Cortex of kidney (tissue), 1 donor: ENCODE measurements at places on chromosomes 4 and X.

- no peak for DNase-seq
Measured at GRCh38 chr4:164768516-164768915, 14.6 kb downstream of the SMIM31 start.

DNA sequence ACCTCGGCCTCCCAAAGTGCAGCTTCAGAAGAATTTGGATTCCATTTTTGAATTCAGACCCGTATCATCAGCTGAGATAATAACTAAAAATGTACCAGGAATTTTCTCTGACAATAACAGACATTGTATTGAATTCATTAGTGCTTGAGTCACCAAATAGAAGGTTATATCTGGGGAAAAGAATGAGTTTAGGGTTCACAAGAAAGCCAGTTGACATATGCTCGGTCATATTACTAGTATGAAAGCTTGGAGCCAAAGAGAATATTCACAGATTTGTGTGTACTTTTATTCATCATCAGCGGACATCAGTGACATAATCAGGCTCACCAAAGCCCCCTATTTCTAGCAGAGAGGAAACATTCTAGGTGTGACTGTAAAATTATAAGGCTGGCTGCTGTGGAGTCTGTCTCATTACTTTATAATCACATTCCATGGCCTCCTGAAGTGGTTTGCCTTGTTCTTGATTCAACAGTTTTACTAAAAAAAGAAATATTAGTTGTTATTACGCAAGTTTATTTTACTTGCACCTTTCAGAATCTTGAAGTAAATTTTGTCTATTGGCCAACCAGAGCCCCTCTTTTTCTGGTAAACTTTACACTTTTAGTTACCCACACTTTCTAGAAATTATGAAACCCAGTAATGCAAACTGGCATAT is 14.6 kb upstream of the DCTD start:
- DNase-seq = no peak

GRCh38 chr4:182647646-182648300 is 269.4 kb downstream of the DCTD start:
- no peak for DNase-seq

- no peak for DNase-seq
Measured at GRCh38 chrX:7131621-7132020, 15.9 kb upstream of the STS start.

GRCh38 chrX:30513284-30513683 is 64.3 kb downstream of the TASL start:
- no peak for DNase-seq

DNA sequence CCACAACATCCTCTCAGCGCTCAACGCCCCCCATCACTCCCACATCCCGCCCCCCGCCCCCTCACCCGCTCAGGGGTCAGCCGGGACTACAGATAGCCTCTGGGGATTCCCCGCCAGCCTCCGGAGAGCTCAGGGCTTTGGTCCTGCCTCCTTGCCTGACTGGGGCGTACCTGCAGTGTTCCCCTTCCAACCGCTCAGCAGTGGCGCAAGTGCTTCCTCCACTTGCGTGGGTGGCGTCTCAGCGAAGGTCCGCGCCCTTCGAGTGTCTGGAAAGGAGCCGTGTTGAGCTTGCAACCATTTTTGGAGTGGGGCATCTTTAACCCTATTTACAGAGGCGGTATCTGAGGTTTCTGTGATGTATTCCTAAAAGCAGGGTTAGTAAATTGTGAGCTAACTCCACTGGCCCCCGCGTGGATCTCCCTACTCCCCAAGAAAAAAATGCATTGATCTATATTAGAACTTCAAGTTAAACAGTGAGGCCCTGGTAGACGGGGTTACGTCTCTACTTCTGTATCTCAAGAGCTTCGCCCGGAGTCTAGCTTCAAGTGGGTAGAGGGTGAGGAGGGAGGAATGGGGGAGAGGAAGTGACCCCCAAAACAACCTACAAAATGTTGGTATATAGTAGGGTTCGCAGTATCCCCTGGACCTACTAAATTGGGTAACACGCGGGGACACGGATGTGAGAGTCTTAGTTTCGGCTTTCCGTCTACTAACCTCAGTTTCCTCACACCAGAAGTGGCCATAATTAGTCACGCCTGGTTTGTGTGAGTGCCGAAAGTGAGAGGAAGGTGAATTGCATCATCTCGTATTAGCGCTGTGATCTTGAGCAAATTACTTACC is 16.1 kb downstream of the NKX3-2 start:
- no peak for DNase-seq

- DNase-seq = no peak
Measured at GRCh38 chr4:23234716-23235115, 542.0 kb downstream of the GBA3 start.

- no peak for DNase-seq
Measured at GRCh38 chrX:29487714-29488113, 727.6 kb upstream of the MAGEB2 start.

- DNase-seq = no peak
Measured at GRCh38 chr4:3440011-3440410, 1.8 kb upstream of the HGFAC start.

- no peak for DNase-seq
Measured at GRCh38 chrX:119399772-119400101, 601 bp downstream of the SLC25A43 start.

DNA sequence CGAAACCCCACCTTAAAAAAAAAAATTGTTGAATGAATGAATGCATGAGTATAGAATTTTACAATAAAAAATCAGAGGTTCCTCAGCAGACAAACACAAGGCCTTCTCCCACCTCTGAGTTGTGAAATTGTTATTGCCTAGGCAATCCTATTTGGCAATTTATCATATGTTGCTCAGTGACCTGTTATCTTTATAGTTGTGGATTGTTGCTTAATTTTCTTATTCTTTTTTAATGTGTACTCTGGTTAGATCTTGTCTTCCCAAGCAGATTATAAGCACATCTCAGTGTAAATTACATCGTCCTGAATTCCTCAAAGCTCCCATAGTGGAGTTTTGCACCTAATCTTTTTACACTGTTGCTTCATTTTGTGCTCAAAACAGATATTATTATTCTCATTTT is 71.9 kb downstream of the RBM47 start:
- no peak for DNase-seq

GRCh38 chrX:13694983-13695382 is 6.1 kb downstream of the RAB9A start:
- DNase-seq = no peak

DNA sequence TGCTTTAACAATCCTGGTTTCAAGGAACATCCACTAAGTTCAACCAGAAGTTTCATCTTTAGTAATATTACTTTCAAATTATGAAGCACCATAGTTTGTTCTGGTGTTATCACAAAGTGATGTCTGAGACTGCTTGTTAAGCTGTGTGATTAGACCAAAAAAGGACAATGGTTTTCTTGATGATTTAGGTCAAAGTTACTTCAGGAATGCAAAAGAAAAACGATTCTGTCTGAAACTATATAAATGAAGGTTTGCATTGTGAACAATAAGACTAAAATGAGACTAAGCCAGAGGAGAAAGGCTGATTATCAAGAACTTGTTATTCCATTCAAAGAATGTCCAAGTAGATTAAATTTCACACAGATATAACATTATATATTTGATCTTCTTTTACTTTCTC is 122.4 kb upstream of the ETNPPL start:
- DNase-seq = no peak

DNA sequence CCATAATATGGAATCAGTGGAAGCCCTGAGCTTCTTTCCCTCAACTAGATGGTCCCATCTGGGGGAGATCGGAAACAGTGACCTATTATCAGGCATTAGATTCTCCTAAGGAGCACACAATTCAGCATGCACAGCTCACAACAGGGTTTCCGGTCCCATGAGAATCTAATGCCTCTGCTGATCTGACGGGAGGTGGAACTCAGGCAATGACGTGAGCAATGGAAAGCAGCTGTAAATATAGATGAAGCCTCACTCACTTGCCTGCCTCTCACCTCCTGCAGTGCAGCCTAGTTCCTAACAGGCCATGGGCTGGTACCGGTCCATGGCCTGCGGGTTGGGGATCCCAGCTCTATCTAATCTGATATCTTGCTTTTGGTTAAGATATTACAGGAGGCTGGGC is 88.9 kb downstream of the COX7B2 start:
- DNase-seq = no peak

DNA sequence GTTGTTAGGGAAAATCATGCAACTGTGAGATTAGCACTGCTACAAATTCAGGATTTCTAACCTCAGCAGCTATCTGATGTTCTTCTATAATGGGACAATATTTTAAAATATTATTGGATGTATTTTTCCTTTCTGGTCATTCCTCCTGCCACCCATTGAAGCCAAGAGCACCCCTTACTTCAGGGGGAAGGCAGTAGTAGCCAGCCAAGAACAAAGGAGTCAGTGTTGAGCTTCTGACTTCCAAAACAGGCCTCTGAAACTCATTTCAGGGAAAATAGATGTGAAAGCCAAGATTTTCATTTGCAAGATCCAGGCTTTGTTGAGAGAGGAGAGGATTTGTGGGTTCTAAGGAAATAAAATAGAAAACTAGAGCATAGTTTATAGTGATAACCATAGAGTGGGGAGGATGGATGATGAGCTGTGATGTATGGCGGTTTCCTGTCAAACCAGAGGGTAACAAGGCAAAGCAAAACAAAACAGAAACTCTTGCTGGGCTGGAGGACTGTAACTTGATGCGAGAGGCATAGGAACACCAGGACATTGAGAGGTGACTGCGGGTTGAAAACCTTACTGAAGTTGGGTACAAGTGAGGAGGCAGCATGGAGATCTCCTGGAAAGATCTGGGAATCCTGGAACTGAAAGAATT is 173.7 kb upstream of the LEF1 start:
- no peak for DNase-seq

GRCh38 chr4:99458911-99459447 is 23.8 kb upstream of the ADH7 start:
- DNase-seq = no peak

GRCh38 chr4:48047421-48047844 is 30.9 kb downstream of the NIPAL1 start:
- no peak for DNase-seq

DNA sequence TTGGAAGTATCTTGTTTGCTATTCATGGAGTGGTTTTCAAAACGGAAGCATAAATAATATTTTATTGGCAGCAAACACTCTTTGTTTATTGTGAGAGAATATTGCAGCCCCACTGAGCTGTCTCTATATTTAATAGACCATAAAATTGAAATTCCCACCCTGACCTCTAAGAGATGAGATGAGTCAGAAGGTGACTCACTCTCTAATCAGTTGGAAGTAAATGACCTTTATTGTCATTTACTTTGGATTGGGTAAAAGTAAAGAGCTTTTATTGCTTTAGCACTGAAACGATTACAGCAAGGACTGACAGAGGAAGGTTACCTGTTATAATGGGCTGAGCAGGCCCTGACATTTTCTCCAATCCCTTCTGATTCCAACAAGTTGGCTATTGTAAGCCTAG is 55.0 kb downstream of the SYTL5 start:
- DNase-seq = no peak

DNA sequence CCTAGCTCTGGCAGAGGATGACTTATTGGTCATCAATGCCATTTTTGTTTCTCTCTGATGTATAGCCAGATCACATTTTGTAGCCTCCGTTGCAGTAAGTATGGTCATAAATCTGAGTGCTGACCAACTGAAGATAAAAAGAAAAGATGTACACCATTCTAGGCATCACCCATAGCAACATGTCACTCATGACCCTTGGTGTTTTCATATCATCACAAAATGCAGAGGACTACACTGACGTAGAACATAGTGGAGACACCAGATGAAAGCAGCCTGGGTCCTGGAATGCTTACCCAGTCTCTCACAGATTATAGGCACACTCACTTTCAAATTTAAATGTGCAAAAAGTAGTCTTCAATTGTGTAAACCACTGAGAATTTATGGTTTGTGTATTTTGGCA is 172.8 kb downstream of the PDHA2 start:
- DNase-seq = no peak

GRCh38 chrX:74431797-74432196 is 10.5 kb downstream of the SLC16A2 start:
- DNase-seq = no peak

DNA sequence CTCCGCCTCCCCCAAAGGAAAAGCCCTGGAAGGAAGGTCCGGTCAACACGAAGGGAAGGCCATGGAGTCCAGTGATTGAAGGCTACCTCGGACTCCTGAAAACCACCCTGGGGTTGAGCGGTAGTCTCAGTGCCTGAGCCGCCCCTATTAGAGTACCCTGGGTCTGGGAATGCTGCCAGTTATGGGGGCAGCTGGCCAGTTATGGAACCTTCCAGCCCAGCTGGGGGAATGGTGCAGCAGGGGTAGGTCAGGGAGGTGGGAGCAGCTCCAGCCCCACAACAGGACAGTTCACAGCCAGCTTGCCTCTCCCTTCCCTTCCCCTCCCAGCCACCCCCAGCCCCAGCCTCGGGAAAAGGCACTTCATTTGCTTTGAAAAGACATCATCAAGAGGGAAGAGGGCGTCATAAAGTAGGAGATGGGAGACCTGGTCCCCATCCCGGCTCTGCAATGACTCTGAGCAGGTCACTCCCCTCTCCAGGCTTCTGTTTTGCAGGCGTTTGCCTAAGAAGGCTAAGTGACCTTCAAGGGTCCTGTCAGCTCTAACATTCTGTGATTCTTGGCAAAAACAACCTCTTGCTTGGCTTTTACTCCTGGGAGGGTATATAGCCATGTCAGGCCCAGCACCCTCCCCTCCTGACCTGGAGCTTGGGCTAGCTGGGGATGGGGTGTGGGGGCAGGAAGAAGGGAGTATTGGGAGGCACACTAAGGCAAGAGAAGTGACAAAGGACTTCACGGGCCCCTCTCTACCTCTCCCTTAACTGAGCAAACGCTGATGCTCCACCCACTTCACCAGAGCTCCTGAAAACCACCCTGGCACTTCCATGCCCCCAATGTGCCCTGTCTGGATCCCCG is 8.0 kb downstream of the APLN start:
- no peak for DNase-seq

GRCh38 chr4:10180927-10181744 is 64.5 kb upstream of the WDR1 start:
- DNase-seq = no peak

DNA sequence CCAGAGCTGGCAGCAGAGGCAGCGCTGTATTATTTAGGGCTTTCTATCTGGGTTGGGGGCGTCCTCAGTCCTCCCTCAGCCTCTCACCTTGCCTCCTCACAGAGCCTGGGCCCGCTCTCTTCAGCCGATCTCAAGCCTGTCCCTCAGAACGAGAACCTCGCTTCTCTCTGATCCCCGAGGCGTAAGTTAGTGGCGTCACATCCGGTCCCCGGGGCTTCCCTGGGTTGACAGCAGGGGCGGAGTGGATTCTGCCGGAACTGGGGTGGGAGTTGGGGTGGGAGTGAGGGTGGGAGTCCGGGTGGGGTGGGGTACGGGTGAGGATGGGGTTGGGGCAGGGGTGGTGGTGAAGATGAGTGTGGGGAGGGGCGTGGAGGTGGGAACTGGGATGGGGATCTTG is at the start of gene MAGEA10:
Gene MAGEA10, minus strand, starts transcription at position 190 of the 397 bp plus-strand sequence. CDS start 2,957 bp downstream, outside the sequence.
- DNase-seq = no peak

- no peak for DNase-seq
Measured at GRCh38 chr4:74117024-74117534, 18.1 kb upstream of the CXCL2 start.

GRCh38 chrX:145190801-145191389 is 56.4 kb upstream of the SPANXN1 start:
- DNase-seq = no peak

DNA sequence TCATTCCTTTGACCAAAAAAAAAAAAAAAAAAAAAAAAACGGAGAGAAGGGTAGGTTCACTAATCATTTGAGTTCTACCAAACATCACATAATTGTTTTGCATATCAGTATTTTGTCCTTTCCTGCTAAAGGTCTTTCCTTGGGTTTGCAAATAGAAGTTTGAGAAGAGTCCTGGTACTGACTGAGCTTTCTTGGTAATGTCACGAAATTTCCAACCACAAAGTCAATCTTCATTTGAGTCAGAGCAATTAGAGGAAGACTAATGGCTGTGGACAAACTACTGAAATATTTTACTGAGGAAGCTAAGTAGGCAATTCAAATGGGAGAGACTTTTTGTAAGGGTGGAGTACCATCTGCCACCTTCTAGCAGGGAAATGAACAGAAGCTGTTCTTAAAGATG is 21.7 kb upstream of the CD40LG start:
- no peak for DNase-seq
